RKO (cell line): ENCODE measurements at places on chromosomes 6 and 20.
A peak's percentile ranks its signal among the peaks of the same experiment; 100 is the strongest.

DNA sequence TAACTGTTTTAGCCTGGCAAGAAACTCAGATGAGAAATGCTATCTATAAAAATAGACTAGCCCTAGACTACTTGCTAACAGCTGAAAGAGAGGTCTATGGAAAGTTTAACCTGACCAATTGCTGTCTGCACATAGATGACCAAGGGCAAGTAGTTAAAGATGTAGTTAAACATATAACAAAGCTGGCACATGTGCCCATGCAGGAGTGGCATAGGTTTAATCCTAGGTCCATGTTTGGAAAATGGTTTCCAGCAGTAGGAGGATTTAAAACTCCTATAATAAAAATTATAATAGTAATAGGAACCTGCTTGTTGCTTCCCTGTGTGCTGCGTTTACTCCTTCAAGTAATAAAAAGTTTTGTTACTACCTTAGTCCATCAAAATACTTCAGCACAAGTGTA, 51.2 kb upstream of the ADGRF4 start:
- DNase-seq = no peak

- no peak for DNase-seq
Observed at GRCh38 chr6:169803271-169803811, 51.9 kb downstream of the ERMARD start.

DNA sequence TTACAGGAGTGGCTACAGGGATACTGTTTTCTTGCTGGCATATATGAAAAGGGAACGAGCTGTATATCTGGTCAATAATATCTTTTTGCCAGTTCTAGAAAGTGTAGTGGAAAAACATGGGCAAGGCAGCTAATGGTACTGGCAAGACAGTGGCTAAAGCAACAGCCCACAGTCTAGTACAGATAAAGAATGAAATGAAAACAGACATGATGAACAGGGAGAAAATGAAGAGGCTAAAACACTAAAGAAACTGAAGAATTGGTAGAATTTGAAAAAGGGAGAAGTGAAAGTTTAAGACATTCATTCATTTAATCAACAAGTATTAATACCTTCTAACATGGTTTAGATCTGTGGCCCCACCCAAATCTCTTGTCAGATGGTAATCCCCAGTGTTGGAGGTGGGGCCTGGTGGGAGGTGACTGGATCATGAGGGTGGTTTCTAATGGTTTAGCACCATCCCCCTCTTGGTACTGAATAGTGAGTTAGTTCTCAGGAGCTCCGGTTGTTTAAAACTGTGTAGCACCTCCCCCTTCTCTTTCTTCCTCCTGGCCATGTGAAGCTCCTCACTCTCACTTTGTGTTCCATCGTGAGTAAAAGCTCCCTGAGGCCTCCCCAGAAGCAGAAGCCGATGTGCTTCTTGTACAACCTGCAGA, 18.1 kb downstream of the FAM184A start:
- no peak for DNase-seq

GRCh38 chr6:169883316-169883715, 131.9 kb downstream of the ERMARD start:
- no peak for DNase-seq

GRCh38 chr6:134727081-134727480, 222.8 kb downstream of the ALDH8A1 start:
- no peak for DNase-seq

GRCh38 chr6:108574457-108575141, 13.9 kb downstream of the FOXO3 start:
- no peak for DNase-seq

GRCh38 chr20:38023181-38024001, 9.9 kb downstream of the TTI1 start:
- no peak for DNase-seq

- DNase-seq = no peak
Observed at GRCh38 chr6:163226836-163227485, 187.6 kb upstream of the QKI start.

DNA sequence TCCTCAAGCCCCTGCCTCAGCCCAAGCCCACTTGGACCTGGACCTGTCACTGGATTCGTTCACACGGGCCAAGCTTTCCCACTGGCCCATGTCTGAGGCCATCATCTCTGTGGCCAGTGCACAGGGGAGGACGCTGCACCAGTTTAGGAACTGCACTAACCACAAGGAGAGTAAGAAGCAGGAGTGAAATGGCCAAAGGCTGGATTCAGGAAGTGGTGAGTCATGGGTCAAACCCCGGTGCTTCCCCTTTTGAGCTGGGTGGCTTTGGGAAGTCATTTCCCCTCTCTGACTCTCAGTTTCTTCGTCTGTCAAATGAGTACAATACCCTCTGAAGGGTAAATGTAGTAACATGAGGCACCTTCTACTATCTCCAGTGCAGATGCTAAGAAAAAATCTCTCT, 87.9 kb downstream of the CD40 start:
- peak; percentile 66 for DNase-seq

DNA sequence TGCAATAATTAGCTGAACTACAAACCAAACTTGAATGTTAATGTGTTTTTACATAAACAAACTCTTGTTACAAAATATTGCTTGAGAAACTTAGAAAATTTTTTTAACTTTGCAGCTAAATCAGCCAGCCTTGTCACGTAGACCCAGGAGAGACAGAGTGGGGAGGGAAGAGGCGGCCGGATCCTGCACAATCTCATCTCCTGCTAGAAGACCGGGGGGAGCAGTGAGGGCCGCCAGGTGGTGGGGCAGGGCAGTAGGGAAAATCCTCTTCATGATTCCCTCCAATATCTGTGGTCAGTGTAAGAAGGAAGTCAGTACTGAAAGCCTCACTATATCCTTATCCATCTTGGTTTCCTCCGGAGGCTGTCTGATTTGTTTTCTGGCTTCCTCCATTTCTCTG, 193.3 kb downstream of the PACRG start:
- no peak for DNase-seq

GRCh38 chr6:90160013-90160412, 136.6 kb downstream of the BACH2 start:
- DNase-seq = no peak

DNA sequence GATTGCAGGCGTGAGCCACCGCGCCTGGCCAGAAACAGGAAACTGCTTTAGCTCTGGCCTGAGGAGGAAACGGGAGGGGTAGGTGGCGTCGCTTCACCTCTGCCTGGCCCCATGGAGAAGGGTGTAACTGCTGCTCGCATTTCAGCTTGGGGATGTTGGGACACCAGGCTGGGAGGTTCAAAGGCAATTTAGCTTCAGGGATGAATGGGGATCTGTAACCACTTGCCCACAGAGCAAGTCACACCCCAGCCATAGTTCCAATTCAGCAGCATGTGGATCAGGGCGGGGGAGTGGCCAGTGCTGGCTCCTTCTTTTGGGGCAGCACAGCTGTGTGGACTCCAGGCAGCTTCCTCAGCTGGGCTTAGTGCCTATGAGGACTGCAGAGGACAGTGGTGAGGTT, 34.8 kb upstream of the NUP153 start:
- DNase-seq = no peak

DNA sequence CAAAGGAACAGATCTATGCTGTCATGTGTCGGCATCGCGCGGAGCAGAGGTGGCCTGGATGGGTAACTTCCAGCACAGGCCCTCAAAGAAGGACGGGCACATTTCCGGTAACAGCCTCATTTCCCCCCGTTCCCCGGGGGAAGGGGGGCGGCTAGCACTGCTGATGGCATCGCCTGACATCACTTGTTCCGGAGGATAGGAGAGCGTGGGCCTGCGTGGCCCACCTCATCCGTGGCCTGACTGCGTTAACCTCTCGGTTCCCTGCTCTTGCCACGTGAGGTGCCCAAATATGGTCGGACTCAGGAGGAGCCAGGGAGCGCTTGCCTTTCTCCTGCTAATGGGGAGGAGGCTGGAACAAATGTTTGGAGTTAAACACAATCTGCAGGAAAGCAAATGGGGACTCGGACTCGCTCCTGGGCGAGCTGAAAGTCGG, at the start of gene AKAP12:
AKAP12 (plus strand) TSS at position 365 of the 433 bp plus-strand sequence. CDS start 596 bp downstream, outside the sequence.
- no peak for DNase-seq

- peak; percentile 49 for DNase-seq
Observed at GRCh38 chr20:5181958-5182357, 55.1 kb downstream of the CDS2 start.

DNA sequence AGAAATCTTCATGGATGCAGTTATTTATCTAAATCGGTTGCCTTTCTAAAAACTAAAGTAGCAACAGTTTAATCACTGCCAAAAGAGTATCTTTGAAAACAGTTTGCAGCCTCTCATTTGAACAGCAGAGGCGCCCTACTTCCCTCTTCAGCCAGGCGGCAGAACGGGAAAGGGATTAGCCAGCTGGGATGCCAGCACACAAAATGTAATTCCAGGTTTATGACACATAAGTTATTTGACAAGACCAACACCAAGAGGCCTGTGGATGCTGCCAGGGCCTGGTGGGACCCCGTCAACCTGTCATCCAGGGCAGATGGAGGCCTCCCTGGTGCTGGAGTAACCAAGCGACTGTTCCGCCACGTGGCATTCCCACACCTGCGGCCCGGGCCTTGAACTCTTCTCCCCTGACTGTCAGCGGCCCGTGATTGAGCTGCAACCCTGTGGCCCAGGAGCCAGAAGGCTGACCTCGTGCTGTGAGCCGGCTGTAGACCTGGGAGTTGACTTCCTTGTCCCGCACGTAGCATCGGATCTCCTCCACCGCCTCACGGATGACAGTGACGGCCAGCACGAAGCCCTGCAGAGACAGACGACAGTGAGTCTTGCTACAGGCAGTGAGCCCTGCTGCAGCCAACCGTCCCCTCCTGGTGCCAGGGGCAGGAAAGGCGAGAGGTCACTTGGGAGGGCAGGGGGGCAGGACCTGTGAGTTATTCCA, 55.5 kb downstream of the ATP9A start:
- peak; percentile 66 for DNase-seq

DNA sequence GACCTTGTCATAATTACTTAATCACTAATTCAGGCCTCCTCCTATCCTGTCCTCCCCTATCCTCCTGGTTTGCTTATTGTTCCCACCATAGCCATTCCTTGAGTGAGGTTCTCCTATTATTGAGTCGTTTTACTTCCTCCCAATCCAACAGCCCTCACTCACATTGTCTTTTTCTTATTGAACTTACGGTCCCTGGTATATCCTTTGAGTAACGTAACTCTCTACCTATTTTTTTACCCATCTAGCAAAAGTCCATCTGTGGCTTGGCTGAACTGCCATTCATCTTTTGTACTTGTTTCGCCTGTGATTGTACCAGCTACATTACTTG, 43.1 kb downstream of the DEK start:
- DNase-seq = no peak

DNA sequence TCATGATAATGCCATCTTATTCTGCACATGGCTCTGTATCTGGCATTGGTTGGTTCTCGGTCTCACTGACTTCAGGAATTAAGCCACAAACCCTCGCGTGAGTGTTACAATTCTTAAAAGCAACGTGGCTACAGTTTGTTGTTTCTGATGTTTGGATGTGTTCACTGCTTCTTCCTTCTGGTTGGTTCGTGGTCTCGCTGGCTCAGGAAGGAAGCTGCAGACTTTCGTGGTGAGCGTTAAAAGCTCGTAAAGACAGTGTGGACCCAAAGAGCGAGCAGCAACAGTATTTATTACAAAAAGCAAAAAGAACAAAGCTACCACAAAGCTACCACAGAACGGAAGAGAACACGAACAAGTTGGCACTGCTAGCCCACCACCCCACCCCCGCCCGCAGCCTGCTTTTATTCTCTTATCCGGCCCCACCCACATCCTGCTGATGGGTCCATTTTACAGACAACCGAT, 51.1 kb downstream of the MYLIP start:
- no peak for DNase-seq

- DNase-seq = no peak
Observed at GRCh38 chr6:161696801-161697200, 422.9 kb upstream of the AGPAT4 start.

GRCh38 chr20:17655865-17656479, 26.1 kb downstream of the RRBP1 start:
- peak; percentile 30 for DNase-seq

DNA sequence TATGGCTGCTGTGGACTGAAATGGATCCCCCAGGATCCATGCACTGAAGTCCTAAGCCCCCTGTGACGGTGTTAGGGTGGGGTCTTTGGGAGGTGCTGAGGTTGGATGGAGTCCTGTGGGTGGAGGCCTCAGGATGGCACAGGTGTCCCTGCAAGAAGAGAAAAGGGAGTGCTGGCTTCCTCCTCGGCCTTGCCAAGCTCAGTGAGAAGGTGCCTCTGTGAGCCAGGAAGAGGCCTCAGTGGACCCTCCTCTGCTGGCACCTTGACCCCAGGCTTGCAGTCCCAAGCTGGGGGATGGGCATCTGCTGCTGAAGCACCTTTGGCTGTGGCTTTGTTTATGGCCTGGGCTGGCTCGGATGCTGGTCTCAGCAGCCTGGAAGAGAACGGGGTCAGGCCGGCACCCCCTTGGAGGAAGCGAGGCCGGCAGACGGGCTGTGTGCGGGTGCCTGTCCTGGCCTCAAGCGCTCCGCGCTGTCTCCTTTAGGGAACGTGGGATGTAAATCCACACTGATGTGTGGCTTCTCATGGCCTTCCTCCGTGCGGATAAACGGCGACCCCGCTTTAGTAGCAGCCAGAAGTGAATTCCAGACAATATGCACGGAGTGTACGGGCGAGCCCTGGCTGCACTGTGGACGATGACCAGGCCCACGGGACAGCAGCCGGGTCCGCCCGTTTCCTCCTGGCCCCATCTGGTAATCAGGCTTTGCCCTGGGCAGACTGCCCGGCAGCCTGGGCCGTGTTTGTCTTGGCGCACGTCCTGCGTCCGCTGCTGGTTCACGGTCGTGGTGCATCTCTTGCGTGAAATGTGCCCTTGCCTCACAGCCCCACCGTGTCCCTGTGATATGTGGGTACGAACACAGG, 182.6 kb downstream of the ERMARD start:
- DNase-seq = no peak

- DNase-seq = no peak
Observed at GRCh38 chr20:36320261-36320897, 14.2 kb downstream of the DLGAP4 start.

DNA sequence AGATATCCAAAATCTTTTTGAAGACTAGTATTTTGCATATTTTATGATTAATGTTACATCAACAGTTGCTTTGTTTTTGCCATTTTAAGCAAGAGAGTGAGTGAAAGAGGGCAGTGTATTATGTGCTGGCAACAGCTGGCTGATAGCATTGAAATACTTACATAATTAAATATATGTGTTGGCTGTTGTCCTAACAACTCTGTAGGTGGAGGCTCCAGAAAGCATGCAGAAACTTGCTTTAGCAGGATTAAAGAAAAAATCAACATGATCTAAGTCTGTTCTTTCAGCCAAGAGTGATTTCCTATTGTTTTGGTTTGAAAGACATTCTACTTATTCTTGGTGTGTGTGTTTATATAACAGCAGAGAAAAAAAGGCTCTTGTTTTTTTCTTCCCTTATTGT, 127.5 kb downstream of the CDKAL1 start:
- no peak for DNase-seq

DNA sequence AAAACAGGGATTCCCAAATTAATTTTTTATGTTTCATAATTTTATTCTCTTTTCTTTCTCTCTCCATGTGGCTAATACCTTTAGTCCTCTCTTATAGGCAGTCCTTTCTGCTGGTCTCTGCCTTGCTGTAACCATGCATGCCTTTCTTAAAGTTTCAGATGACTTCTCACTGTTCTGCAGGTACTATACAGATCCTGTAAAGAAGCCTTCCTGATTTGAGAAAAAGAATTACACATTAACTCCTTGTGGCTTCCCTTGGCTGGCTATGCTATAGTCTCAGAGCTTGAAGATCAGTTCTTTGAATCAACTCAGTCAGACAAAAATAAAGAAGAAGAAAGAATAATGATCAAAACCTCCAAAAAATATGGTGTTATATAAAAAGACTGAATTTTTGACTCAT, 7.3 kb upstream of the GPR63 start:
- no peak for DNase-seq

- DNase-seq = no peak
Observed at GRCh38 chr6:169692516-169692915, 9.3 kb downstream of the WDR27 start.

- DNase-seq = peak; percentile 87
Observed at GRCh38 chr6:42315991-42316970, 98.6 kb upstream of the MRPS10 start.

- no peak for DNase-seq
Observed at GRCh38 chr20:59314997-59315396, 14.6 kb downstream of the EDN3 start.
